ENCODE measurements at places on chromosomes 7 and 10. TPM values are rescaled to one million over a fixed set of nuclear protein-coding genes. Genes with fewer than 3 reads are reported as not detected.

GIMAP8 gene
- 26.4 TPM for total RNA-seq

DNA sequence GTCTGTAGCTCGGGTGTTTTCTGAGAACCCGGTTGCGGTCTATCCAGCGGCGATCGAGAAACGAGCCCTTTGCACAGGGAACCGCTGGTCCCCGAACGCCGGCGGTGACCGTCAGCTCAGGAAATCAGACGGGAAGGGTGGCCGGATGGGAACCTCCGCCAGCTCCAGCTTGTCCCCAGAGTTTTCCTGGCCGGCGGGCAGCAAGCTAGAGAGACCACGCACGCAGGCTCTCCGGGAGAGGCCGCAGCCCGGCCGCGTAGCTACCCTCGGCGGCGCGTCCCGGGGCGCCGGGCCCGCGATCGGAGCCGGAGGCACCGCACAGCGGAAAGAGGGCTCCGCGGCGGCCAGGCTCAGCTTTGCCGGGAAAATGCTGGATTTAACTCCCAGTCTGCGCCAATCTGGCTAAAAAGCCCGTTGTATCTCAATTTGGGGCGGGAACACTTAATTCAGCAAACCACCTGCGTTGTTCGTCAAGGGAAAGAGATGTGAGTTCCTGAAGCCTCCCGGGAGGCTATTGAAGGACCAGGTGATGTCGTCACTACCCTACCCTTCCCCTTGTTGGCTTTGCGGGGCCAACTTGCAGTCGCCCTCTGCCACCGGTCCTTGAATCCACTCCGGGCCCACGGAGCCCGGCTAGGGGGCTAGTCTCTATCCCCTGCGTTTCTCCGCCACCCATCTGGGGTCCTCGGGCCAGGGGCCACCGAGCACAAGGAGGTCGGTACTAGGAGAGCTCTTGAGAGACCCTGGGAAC is 859 bp upstream of the CH25H start:
- DNase-seq = peak; percentile 32
- no peak overlapping the region for H3K27ac ChIP-seq
- peak overlapping the region; percentile 71 for H3K4me3 ChIP-seq
- H3K36me3 ChIP-seq = no peaks in the 10 kb centered on the region

- no peaks in the 10 kb centered on the region for H3K4me1 ChIP-seq
- no peak for DNase-seq
- H3K36me3 ChIP-seq = no peaks in the 10 kb centered on the region
- no peak overlapping the region for H3K4me3 ChIP-seq
- no peak overlapping the region for H3K27ac ChIP-seq
- H3K27me3 ChIP-seq = no peaks in the 10 kb centered on the region
Measured at GRCh38 chr7:10798044-10798443, 175.6 kb upstream of the PHF14 start.

DNA sequence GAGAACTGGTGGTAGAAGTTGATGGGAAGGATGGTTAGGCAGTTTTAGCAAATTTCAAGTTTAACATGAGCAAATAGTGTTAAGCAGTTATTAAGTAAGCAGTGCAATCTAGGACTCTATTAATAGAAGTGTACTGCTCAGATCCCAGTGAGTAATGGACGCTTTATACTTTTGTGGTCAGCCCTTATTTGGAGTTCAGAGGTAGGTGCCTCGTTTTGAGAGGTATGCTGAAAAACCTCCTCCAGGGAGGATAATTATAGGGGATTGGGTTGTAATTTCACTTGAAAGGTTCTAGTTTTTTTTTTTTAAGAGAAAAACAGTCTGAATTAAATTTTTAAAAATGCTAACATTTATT is 33.5 kb upstream of the CCDC7 start:
- peaks cover 5% of the 10 kb centered on the region for H3K4me1 ChIP-seq
- H3K4me3 ChIP-seq = no peak overlapping the region
- no peak overlapping the region for H3K27ac ChIP-seq
- no peaks in the 10 kb centered on the region for H3K36me3 ChIP-seq
- no peak for DNase-seq
- H3K27me3 ChIP-seq = no peaks in the 10 kb centered on the region

GRCh38 chr10:51462076-51462779 is 237.2 kb downstream of the CSTF2T start:
- H3K4me3 ChIP-seq = no peak overlapping the region
- H3K27ac ChIP-seq = no peak overlapping the region
- H3K4me1 ChIP-seq = no peaks in the 10 kb centered on the region
- no peaks in the 10 kb centered on the region for H3K36me3 ChIP-seq
- no peak for DNase-seq
